ENCODE measurements at places on chromosomes 13 and 19.

- no peak for DNase-seq
Observed at GRCh38 chr13:109939180-109939579, 152.8 kb upstream of the IRS2 start.

DNA sequence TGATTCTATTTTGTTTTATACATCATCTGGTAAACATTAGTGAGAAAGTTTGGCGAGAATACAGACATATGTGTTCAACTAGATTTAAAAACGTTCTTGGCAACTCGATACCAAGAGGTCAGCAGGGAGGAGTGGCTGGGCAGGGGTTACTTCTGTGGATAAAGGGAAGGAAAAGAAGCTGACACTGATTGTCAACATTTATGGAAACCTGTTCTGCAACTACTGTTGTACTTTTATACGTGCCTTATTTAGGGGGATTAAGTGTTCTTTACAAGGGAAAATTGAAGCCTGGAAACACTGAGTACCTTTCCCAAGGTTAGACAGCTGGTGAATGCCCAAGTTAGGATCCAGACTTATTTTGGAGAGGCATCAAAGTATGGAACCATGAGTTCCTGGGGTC is 65.0 kb downstream of the MTUS2 start:
- DNase-seq, result no peak

GRCh38 chr13:109148243-109148642 is 518.8 kb downstream of the MYO16 start:
- no peak for DNase-seq

DNA sequence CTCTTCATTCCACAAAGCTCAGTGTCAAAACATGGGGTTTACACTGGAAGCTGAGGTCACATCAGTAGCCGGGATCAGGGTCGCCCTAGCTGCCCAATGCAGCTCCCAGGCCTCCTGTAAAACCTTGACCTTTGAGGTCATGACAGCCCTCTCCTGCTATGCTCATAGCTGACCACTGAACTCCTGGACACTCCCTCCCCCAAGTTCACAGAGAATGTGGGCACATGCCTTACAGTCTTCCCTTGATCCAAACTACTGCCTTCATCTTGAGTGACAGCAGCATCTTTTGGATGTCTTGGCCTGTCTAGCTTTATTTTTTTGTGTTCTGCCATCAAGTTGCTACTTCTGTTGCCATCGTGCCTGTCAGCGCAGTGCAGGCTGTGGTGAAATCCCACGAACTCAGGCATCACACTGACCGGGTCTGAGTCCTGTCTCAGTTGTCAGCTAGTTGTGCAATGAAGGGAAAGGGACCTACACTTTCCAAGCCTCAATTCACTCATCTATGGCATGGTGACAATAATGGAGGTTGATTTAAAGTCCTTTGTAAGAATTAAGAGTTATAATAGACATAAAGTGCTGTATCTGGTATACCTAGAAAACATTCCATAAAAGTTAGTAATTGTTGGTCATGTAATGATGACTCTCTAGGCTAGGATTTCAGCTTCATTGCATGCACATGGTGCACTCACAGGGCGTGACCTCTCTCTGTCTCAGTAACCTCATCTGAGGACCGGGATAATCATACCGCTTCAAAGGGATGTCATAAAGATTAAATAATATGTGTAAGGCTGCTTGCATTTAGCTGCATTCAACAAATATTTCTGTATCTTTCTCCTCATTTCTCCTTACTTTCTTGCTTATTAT is 16.4 kb upstream of the ALOX5AP start:
- DNase-seq, result no peak

DNA sequence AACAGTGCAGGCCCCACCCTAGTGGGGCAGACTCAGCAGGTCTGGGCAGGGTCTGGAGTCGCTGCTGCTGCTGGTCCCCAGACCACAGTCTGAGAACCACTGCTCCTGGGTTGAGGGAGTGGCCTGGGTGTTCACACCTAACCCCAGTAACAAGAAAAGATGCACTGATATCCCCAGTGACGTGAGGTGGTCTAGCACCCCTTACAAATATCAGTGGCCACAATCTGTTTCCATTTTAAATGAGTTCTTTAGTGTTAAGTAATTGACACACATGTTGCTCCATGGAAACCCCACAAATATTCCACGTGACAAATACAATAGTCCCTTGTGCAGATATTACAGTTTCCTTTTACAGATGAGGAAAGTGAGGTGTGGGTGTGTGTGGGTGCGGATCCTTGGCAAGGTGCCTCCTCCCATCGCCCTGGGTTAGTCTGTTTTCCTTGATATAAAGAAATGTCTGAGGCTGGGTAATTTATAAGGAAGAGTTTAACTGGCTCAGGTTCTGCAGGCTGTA is 96.3 kb upstream of the GPR183 start:
- no peak for DNase-seq

DNA sequence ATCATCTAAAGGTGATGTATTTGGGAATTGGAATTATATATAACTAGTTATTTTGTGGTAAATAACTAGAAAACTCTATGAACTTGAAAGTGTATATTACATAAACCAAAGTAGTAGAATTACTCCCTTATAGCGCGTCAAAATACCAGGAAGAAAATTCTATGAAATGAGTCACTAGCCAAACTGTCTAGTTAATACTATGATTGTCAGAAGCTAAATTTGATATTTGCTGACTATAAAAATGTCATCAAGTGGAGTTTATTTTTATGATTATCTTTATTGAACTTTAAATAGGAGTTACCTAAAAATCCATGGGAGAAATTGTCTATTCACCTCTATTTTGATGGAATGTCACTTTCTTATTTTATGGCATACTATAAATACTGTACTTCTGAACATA is 100.6 kb downstream of the RNF17 start:
- no peak for DNase-seq

GRCh38 chr13:20812890-20813289 is 39.1 kb upstream of the EEF1AKMT1 start:
- DNase-seq, result no peak

DNA sequence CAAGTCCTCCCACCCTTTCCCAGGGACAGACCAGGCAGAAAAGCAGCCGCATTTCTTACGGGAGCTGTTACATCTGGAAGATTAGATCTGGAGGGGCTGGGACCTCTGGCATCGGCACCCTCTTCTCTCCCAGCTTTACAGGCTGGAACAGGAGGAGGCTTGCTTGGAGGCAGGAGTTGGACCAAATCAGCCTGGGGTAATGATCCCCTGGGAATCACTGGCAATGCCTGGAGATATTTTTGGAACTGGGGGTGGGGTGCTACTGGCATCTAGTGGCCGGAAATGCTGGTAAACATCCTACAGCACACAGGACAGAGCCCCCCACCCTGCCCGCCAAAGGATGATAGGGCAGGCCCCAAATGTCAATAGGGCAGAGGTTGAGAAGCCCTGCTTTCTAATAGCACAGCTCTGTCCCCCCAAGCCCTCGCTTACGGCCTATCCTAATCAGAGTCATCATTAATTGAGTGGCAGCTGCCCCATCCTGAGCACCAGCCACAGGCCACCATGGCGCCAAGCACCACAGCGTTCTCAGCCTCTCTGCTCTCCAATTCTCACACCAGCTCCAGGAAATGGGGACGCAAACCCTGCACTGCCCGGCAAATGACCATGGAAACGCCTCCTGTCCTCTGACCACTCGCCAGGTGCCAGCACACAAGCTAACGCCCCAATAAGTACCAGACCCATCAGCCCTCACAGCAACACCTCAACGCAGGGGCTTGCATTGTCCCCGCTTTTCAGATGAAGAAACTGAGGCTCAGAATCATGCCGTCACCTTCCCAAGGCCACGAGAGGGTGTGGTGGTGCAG is 20.6 kb downstream of the LRRC4B start:
- DNase-seq, result no peak

DNA sequence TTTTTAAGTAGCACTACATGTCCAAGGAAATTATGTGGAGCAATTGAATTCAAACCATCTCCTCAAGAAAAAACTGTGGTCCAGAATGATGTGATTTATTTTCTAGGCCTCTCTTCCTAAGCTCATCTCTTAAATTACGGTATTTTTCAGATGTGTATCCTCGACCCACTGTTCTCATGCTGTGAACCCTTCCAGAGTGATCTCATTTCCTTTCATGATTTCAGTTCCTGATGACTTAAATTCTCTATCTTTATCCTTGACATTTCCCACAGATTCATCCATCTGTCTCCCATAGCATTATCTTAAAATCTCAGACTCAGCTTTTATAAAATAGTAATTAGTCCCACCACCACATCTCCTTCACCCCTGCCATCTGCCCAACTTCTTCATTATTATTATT is 117.6 kb upstream of the SPRY2 start:
- no peak for DNase-seq

GRCh38 chr13:59991395-59991794 is 172.3 kb downstream of the DIAPH3 start:
- DNase-seq, result no peak

DNA sequence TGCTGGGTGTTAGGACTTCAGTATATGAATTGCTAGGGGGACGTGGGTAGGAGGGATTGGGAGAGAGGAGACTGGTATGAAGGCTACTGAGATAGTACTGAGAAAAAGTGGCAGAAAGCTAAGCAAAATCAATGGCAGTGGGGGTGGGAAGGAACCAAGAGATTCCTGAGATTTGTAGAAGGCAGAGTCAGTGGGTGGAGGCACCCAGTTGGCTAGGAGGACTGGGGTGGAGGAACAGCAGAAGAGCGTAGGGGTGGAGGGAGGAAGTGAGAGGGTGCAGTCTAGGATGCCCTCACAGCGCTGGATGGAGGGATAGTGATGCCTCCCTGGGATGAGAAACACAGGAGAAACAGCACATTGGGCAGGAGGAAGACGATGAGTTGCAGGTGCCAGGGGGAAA is 5.6 kb upstream of the MEDAG start:
- DNase-seq, result no peak

DNA sequence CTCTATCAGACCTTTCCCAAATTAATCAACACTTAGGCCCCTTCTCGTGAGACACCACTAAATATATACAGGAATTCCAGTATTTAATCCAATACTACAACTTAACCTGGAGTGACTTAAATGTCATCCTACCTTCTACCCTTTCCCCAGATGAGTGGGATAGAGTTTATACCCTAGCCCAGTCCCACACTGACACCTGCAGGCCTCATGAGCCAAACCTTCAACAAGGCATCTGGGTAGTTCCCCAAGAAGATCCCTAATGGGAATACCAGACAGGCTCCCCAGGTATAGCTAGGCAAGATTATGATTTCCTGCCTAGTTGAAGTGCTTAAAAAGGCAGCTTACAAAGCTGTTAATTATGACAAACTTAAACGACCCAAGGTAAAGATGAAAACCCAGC is 15.9 kb downstream of the ZNF83 start:
- DNase-seq, result no peak

DNA sequence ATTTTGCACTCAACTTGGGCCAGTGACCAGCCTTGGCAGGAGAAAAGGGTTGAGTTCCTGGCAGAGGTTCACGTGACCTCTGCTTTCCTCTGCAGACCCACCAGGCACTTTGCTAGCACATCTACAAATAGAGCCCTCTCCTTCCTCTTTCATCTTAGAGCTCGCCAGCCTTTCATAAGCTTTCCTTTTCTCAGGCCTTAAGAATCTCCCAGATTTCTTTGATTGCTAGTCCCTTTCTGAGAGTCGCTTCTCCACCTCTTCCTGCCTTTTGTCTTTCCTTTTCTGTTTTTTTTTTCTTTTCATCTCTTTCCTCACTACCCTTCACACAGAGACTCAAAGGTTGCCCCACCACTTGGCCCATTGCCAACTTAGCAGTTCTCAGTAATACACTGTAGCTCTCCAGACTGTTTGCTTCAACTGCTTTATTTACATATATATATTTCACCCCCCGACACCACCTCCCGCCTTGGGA is 375.7 kb upstream of the SPRY2 start:
- peak; percentile 69 for DNase-seq

- no peak for DNase-seq
Observed at GRCh38 chr19:33438987-33439781, 65.7 kb downstream of the CEBPG start.

DNA sequence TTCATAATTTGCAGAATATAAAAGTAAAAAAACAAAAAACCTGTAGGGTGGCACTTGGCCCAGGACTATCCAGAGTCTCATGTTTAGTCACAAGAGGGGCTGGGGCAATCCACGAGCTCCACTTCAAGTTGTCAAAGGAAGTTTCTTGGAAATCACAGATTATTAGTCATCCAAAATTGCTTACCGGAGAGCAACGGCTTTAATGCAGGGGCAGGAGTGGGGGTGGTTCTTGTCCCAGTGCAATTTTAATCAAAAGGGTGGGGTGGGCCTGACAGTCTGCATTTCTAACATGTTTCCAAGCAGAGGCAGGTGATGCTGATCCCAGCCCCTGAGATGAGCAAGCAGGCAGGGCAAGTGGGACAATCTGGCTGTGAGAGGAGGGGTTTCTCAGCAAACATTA is 233.9 kb downstream of the ABCC4 start:
- no peak for DNase-seq

GRCh38 chr13:95570016-95570415 is 17.5 kb downstream of the CLDN10 start:
- DNase-seq, result no peak

- DNase-seq, result no peak
Observed at GRCh38 chr13:41611385-41611784, 154.0 kb downstream of the RGCC start.

DNA sequence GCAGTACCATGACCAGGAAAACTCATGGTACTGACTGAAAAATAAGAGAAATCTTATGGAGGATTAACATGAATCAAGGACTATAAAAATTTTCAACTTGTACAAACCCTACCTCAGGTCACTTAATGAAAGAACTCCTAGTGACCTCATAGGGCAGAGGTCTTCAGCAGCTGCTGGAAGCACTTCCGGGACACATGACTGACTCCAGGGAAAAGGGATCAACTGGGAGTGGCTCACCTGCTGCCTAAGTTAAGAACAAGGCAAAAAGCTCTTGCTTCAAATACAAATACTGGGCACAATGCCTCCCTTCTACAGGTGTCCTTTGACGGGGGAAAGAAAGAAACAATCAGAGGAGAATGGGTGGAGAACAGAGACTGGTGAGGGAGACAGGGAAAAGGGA is 18.6 kb downstream of the DOCK9 start:
- no peak for DNase-seq

GRCh38 chr13:111370570-111371535 is 50.4 kb downstream of the TEX29 start:
- DNase-seq, result no peak

DNA sequence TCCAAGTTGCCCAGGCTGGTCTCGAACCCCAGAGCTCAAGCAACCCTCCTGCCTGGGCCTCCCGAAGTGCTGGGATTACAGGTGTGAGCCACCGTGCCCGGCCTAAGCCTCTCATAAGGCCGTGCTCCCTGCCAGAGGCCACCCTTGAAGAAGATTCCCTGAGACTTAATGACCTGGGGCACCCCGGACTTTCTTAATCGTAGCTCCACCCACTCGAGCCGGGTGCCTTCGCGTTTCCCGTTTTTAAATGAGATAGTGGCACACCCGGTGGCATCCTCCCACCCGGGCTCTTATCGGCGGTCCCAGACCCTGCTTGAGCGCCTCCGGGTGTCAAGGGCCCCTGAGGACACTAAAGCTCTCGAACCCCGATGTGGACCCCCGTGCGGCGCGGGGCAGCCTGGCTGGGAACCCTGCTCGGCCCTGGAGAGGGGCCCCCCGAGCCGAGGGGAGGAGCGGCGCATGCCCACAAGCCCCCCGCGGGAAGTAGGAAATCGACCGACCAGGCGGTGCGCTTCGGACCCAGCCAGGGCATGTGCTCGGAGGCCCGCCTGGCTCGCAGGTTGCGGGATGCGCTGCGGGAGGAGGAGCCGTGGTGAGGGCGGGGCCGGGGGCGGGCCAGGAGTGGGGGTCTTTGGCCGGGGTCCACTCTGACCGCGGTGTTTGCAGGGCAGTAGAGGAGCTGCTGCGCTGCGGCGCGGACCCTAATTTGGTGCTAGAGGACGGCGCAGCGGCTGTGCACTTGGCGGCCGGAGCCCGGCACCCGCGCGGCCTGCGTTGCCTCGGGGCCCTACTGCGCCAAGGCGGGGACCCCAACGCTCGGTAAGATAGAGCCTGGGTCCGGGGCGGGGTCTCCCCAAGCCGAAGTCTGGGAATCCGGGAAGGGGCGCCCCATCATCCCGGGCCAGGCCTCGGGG is at the start of gene ANKLE1:
TSS of gene ANKLE1 (plus strand) at position 511 of the 914 bp plus-strand sequence. CDS start at position 531, 20 bp downstream.
- DNase-seq, result no peak

Measured in brain pericyte (primary cell).